ENCODE measurements at places on chromosomes 6 and 20.

- no peak for DNase-seq
These were observed 6.0 kb downstream of the CLPSL1 start for GRCh38 chr6:35786810-35787209.

- no peak for DNase-seq
These were observed 1164.5 kb upstream of the CITED2 start for GRCh38 chr6:140538926-140539325.

GRCh38 chr20:40279390-40279789 is 409.6 kb downstream of the MAFB start:
- DNase-seq = no peak

DNA sequence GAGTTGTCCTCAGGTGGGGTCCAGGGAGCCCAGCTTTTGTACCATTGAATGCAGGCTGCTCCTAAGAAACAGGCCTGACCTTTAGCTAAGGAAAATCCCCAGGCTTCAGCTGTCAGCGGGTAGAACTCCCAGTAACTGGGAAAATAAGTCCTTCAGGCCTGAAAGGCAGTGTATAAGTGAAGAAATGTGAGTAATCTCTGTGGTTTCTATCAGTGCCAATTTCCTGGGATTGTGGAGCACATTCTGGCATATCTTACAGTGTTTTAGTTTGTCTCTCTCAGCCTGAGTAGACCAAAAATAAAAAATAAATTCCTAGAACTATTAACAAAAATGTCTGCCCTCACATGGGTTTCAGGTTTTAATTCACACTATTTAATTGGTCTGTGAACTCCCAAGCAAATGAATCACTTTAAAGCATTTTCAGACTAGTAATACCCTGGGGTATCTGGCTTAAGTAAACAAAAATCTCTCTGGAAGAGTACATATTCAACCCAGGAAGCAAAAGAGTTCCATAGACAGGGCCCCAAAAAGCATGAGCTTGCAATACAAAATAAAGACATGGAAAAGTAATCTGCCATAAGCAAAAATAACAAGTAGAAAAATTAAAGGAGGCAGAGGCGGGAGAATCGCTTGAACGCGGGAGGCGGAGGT is 566.2 kb upstream of the NOX3 start:
- no peak for DNase-seq

- DNase-seq = no peak
These were observed 3.3 kb upstream of the RSPO3 start for GRCh38 chr6:127115084-127115655.

DNA sequence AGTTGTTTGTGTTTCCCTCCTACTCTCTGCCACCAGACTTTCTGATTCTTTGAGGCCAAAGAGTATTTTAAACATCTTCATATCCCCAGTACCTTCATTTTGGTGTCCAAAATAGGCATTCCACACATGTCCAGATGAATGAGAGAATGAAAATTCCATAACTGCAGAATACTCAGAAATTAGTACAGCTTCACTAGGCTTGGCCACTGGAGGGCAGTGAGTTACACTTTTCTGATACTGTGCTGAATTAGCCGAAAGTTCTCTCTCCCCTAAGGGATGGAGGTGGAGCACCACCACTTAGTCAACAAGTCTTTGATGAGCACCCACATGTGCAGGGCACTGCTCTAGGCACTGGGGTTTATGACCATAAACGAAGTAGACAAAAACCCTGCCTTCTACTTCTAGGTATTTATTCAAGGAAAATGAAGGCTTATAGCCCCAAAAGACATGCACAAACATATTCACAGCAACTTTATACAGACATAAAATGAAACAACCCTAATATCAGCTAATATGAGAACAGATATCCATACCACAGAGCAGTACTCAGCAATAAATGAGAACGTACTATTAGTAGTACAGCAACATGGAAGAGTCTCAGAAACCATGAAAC is 46.1 kb upstream of the TMEM217 start:
- DNase-seq = no peak
